ENCODE measurements at places on chromosomes 6 and 20. TPM values are rescaled to one million over a fixed set of nuclear protein-coding genes. Genes with fewer than 3 reads are reported as not detected.

The C6orf47 gene
- total RNA-seq = 8.8 TPM

DNA sequence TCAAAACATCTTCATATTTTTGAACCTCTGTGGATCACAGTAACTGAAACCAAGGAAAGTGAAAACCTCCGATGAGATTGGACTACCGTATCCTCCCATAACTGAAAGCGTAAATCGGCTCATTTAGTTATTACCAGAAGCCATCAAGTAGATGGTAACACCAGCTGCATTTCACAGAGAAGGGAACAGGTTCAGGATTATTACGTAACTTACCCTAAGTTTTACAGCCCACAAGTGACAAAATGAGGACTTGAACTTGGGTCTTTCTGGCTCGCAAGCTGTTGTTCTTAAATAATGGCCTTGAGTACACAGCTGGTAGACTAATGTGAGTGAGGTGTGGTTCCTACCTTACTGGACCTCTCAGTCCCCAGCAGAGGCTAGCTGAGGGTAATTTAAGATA, 37.9 kb upstream of the CBLN4 start:
- no peaks in the 10 kb centered on the region for H3K4me1 ChIP-seq
- H3K27me3 ChIP-seq = peaks cover 5% of the 10 kb centered on the region
- H3K27ac ChIP-seq = no peak overlapping the region

DNA sequence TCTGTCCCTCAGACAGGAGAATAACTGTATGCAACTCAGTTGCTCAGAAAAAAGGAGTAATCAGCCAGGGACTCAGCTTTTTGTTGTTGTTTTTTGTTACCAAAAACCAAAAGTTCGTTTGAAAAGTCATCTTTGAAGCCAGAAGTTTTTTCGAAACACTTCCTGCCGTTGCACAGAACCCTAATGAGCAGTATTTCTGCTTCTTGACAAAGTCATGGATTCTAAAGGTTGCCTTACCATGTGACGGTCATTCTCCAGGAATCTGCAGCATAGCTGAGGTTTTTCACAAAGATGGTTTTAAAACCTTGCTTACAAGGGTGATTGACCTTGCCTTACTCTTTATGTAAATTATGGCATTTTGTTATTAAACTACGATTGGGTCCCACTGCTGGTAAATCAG, 1.9 kb downstream of the RAB32 start:
- H3K4me3 ChIP-seq = no peak overlapping the region
- H3K36me3 ChIP-seq = no peaks in the 10 kb centered on the region
- peaks cover 41% of the 10 kb centered on the region for H3K27me3 ChIP-seq
- H3K27ac ChIP-seq = no peak overlapping the region
- DNase-seq = no peak

DNA sequence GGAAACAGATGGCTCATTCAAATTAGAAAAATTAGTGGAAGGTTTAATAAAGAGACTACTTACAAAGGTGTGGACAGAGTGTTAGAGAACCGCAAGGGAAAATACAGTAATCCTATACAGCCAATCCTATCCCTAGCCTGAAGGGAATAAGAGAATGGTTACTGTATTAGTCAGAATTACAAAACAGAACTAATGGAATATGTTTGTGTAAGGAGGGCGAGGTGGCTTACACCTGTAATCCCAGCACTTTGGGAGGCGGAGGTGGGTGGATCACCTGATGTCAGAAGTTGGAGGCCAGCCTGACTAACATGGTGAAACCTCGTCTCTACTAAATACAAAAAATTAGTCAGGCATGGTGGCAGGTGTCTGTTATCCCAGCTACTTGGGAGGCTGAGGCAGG, 16.3 kb upstream of the TRPC4AP start:
- no peak overlapping the region for H3K27ac ChIP-seq
- no peak for DNase-seq
- peaks cover 9% of the 10 kb centered on the region for H3K36me3 ChIP-seq
- no peak overlapping the region for H3K4me3 ChIP-seq

The OLIG3 gene
- total RNA-seq = not detected

- no peaks in the 10 kb centered on the region for H3K27me3 ChIP-seq
- no peak overlapping the region for H3K4me3 ChIP-seq
- no peak overlapping the region for H3K27ac ChIP-seq
- no peaks in the 10 kb centered on the region for H3K4me1 ChIP-seq
- H3K36me3 ChIP-seq = no peaks in the 10 kb centered on the region
These were observed 619.1 kb upstream of the FLRT3 start for GRCh38 chr20:14956538-14956937.

DNA sequence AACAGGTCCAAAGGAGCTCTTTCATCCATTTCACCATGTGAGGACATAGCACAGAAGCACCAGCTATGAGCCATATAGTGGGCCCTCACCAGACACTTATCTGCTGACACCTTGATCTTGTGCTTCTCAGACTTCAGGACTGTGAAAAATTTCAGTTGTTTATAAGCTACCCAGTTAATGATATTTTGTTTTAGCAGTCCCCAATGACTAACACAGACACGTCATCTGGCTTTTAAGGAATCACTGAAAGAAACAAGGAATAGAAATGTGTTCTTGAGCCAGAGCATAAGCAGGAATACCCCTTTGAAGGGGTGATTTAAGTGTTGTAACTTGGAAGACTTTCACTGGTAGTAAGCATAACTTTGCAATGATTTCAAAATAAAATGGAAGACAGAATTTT, 214.7 kb upstream of the PTCHD4 start:
- H3K27ac ChIP-seq = no peak overlapping the region
- no peak overlapping the region for H3K4me3 ChIP-seq
- H3K36me3 ChIP-seq = no peaks in the 10 kb centered on the region
- no peaks in the 10 kb centered on the region for H3K27me3 ChIP-seq
- no peaks in the 10 kb centered on the region for H3K4me1 ChIP-seq

DNA sequence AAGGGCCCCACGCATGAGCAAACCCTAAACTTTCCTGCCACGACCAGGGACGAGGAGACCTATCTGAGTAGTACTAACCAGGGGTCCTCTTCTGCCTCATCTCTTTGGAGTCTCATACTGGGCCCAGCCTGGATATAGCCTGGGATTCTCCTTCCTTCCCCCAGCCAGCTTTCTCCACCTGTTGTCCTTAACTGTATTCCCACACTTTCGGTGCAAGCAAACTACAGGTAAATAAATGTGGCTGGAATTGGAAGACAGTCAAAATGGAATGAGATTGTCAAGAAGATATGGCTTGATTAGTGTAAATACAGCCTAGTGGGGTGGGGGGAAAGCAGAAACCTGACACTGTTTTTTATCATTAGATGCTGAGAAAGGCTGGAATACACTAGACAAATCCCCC, 23.5 kb upstream of the LY86 start:
- DNase-seq = no peak
- no peak overlapping the region for H3K4me3 ChIP-seq
- no peak overlapping the region for H3K27ac ChIP-seq
- peaks cover 6% of the 10 kb centered on the region for H3K36me3 ChIP-seq
- H3K27me3 ChIP-seq = no peaks in the 10 kb centered on the region

DNA sequence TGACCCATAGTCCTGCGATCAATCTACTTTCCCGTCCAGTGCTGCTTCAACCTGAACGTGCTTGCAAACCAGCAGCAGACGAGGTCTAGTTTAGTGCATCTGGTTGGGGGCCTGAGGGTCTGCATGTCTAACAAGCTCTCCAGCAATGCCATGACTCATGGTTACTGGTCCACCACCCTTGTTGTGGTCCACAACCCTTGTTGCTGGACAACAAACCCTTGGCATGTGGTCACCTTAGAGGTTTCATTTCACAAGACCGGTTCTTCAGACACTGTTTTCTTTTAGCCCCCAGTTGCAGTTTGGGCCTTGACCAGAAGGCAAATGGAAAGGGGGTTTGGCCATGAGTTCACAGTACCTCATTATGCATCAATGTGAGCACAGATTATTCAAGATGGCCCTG, 424.8 kb downstream of the QKI start:
- no peak overlapping the region for H3K27ac ChIP-seq
- no peak overlapping the region for H3K4me3 ChIP-seq
- no peaks in the 10 kb centered on the region for H3K4me1 ChIP-seq
- H3K36me3 ChIP-seq = no peaks in the 10 kb centered on the region

DNA sequence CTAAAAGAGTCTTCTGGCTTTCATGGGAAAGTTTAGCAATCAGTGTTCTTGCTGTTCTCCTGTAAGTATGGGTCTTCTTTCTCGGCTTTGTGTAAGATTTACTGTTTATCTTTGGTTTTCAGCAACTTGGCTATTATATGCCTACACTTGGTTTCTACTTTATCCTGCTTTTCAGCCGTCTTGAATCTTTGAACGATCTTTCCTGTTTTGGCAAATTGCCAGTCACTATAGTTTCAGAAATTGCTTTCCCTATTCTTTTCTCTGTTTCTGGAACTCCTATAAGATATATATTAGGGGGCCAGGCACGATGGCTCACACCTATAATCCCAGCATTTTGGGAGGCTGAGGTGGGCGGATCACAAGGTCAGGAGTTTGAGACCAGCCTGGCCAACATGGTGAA, 14.6 kb upstream of the SRPK1 start:
- no peaks in the 10 kb centered on the region for H3K27me3 ChIP-seq
- peaks cover 2% of the 10 kb centered on the region for H3K4me1 ChIP-seq
- no peak for DNase-seq
- no peak overlapping the region for H3K4me3 ChIP-seq
- H3K36me3 ChIP-seq = no peaks in the 10 kb centered on the region

GRCh38 chr6:157648561-157648960, 174.5 kb upstream of the SNX9 start:
- H3K27me3 ChIP-seq = no peaks in the 10 kb centered on the region
- no peak for DNase-seq
- no peaks in the 10 kb centered on the region for H3K36me3 ChIP-seq
- no peak overlapping the region for H3K4me3 ChIP-seq
- no peak overlapping the region for H3K27ac ChIP-seq

DNA sequence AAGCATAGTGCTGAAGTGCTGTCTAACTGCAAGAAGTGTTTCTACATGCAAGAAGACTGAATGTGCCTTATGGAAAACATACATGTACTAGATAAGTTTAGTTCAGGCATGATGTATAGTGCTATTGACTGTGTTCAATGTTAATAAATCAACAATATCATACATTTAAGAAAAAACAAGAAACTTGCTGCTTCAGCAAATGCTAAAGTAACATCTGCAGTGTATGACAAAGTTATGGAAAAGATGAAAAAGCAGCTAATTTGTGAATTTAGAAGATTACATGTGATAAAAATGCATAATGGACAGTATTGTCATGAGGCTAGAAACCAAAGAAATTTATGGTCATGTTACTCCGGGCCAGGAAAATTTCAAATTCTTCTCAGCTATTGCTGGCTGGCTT, 174.9 kb upstream of the SPTLC3 start:
- H3K4me1 ChIP-seq = no peaks in the 10 kb centered on the region
- H3K4me3 ChIP-seq = no peak overlapping the region
- DNase-seq = no peak
- no peaks in the 10 kb centered on the region for H3K36me3 ChIP-seq
- no peak overlapping the region for H3K27ac ChIP-seq

Data from activated naive CD4-positive, alpha-beta T cell treated with anti-CD3 and anti-CD28 coated beads for 36 hours (primary cell).